ENCODE measurements at places on chromosomes 16 and 17.

DNA sequence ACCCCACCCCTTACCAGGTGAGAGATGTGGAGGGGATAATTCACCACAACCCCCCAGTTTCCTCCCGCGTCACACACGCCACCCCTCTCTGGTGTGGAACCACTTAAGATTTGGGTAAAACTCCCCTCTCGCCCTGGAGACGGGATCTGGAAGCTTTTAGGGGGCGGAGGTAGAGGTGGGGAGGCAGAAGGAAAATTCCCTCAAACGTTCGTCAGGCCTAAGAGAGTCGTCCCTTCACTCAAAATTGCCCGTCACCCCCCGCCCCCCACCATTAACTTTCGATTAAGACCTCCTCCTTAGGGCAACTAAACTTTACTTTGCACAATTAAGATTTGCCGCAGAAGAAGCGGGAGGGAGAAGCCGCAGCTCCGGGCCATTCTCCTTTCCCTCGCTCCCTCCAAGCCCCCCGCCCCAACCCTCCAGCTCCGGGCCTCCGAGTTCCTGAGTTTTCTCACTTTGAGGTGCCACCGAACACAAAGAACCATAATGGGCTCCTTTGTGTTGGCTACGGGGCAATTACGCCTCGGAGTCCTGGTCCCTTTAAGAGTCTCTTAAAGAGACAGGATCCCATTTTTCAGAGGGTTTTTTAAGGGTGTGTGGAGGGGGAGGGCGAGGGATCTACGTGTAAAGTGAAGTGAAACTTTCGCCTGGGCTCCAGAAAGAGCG lies 985 bp upstream of the FZD2 start:
- no peak for DNase-seq

- DNase-seq = no peak
Observed at GRCh38 chr17:52079496-52079895, 79.0 kb downstream of the CA10 start.

GRCh38 chr16:17228048-17228707 lies 242.6 kb downstream of the XYLT1 start:
- no peak for DNase-seq

DNA sequence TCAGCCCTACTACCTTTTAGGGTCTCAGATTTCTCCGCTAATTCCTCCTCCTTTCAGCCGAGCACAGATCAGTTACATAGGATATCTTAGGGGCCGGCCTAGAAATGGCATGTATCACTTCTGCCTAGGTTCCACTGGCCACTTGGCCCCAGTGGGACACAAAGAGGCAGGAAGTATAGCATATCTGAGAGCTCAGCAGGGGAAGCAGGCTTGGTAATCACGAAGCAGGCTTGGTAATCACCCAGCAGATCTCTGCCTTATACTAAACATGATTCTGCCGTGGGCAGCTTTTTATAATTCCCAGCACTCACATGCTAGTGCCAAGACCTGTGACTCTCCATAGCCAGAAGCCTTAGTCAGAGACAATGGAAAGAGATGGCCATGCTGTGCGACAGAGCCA lies 59.6 kb upstream of the CACNG5 start:
- no peak for DNase-seq

GRCh38 chr16:12321311-12321842 lies 344.8 kb downstream of the SNX29 start:
- DNase-seq = peak; percentile 69

DNA sequence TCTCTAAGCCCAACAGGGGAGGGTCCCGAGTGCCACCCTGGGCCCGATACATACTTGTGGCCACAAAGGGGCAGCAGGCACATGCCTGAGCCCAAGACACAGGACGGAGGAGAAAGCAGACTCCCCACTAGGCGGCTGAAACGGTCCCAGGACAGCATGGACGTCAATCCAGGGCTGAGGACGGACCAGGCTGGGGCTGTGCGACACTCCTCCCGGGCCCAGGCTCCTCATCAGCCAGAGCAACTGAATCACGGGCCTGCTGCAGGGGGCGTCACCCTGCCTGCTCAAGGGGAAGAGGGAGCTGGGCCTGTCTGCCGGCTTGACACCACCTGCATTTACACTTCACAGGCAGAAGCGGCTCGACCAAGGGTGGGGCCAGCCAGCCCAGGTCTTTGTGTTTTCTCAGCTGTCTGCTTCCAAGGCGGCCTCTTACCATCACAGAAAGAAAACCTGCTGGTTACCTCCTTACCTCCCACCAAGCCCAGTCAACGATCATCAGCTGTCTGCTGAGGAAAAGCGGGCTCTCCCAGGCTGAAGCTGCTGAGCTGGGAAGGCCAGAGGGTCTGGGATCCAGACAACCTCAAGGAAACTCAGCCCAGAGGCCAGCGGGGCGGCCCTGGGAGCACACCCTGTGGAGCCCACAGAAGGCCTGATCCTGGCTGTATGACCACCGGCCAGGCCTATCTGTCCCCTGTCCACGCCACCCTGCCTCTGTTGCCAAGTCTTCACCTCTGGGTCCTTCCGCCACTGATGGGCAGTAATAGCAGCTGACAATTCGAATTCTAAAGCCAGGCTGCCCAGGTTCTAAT lies 26.4 kb downstream of the KIFC3 start:
- DNase-seq = no peak

DNA sequence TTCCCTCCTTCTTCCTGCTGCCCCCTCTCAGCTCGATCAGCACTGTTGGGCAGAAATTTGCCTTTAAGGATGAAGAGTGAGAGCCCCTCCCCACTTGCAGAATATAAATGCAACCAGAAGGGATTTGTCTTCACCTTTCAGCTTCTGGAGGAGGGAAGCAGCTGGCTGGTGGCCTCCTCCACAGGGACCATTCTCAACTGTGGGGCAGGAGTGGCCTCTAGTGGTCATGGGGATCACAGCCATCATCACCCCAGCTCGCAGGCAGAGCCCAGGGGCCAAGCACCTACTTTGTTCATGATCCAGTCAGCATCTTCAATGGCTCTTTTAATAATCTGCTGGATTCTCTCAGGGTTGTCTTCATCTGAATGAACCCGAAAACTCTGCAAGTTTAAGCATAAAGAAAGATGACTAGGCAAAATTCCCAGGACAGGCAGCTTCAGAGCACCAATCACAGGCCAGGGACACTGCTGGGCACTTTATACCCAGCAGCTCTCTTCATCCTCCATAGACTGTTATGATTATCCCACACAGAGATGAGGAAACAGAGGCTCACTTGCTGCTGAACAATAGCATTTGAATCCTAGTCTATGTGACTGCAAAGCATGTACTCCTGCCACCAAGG lies 13.1 kb downstream of the LYRM9 start:
- peak; percentile 23 for DNase-seq

- no peak for DNase-seq
Observed at GRCh38 chr16:2226245-2226793, 2.9 kb downstream of the E4F1 start.

GRCh38 chr17:62987136-62987535 lies 21.1 kb downstream of the TANC2 start:
- no peak for DNase-seq

DNA sequence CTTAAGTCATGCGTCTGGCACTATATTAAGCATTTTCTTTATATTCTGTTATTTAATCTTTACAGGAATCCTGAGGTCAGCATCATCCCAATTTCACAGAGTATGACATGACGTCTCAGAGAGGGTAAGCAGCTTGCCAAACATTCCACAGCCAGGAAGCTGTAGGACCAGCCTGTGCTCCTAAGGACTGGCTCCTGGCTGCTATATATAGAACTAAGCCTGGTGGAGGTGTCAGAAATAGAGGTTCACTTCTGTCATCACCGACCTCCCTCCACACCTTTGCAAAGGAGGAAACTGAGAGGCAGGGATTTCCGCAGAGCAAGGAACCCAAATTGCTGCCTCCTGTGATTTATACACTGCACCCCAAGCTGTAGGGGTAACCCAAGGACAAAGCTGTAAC lies 37.9 kb upstream of the NDRG4 start:
- DNase-seq = no peak

DNA sequence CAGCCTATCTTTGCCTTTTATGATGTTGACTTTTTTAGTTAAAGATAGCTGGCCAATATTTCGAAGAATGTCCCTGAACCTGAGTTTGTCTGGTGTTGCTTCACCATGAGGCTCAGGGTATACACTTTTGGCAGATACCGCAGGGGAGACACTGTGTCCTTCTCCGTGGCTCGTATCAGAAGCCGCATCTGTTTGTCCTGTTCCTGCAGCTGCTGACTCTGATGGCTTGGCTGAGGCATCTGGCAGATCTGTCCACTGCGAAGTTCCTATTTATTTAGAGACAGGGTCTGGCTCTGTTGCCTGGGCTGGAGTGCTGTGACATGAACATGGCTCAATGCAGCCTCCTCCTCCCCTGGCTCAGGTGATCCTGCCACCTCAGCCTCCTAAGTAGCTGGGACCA lies 93.5 kb downstream of the CRISPLD2 start:
- no peak for DNase-seq

GRCh38 chr17:43852571-43852970 lies 5.6 kb downstream of the CD300LG start:
- no peak for DNase-seq

DNA sequence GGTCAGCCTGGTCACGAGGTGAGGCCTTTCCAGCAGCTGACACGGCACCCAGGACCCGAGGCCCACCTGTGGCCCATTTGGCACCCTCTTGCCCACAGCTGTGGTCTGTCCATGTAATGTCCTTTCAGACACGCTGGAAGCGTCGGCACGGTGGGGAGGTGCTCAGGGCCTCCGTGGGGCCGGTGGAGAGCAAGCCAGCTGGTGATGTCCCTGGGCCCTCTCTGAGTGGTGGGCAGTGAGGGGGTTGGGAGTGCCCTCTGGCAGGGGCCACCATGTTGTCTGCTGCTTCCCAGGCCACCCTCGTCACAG lies 97.3 kb upstream of the ZNF469 start:
- DNase-seq = no peak

DNA sequence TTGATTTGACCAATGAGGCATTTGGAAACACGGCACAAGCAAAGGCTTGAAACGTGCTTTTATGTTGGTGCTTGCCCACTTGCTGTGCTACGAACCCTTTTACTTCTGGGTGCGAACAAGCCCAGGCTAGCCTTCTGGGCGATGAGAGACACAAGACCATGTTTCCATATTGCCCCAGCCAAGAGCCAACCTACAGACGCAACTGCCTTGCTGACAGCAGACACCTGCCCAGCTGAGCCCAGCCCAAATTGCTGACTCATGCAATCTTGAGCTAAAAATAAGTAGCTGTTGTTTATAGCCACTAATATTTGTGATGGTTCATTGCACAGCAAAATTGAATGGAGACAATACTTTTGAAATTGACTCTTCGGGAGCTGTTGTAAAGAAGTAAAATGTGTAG lies 464.5 kb downstream of the WWOX start:
- DNase-seq = peak; percentile 83

DNA sequence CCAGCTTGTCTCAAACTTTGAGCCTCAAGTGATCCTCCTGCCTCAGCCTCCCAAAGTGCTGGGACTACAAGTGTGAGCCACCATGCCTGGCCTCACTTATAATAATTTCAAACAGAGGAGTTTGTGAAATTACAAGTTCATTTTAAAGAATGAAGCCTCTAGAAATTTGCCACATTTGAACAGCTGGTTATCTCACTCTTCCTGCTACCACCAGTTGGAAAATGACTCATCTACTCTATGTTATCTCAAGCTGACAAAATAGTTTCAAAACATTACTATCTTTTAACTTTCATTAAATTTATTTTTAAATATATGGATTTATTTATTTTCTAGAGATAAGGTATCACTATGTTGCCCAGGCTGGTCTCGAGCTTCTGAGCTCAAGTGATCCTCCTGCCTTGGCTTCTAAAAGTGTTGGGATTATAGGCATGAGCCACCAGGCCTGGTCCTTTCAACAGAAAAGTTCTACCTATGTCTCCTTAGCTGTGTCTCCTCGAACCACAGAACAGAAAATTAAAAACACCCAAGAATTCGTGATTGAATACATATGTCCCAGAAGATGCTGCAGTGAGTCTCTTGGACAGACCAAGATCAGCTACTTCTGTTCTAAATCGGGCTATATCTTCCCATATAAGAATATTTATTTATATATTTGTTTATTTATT lies 47.6 kb downstream of the MYH13 start:
- no peak for DNase-seq

DNA sequence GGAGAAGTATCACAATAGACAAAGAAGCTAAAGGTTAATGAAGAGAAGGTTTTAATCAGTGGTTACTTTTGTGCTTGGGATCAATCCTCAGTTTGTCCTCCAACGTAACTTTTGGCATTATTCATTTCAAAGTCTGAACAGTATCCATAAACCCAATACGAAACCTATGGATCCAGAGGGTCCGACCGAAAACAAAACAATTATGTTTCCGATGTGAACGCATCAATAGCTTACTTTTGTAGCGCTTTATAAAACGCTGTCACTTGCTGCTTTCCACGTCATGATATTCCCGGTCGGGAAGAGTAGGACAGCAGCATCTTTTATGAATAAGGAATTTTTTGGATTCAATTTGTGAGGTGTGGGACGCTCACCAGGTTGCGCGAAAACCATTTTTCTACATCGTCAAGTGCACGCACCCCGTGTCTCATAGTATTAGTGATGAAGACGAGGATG lies 383.8 kb downstream of the ZFHX3 start:
- no peak for DNase-seq

DNA sequence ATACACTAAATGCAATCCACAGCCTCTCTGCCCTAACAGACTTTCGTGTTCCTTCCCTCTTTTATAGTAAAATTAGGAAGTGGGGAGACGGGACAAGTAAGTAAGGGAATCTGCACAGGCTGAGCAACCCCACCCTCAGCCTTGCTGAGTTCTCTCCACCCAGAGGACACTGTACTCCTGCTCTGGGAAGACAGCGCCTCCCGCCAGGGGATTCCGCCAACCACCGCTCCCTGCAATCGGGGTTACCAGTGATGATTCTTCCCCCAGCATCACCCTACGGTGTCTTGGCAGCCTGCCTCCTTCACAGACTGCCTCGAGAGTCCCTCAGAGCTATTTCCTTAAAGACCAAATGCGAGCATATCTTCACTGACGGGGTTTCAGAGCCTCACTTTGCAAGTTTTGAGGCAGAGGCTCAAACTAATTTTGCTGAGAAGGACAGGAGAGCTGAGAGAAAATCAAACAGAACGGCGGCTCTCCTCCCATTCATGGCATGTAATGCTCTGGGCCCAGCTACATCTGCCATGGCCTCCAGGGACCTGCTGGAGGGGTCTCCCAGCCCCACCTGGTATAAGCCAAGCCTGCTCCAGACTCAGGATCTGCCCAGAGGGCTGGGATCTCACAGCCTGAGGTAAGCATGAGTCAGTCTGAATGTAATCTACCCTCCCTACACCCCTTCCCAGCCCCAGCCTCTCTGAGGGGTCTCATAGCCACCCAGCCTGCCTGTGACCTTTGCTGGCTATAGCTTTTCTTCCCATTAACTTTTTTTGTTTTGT lies 22.7 kb upstream of the ASGR2 start:
- no peak for DNase-seq

GRCh38 chr17:55210292-55210691 lies 54.5 kb upstream of the HLF start:
- DNase-seq = no peak

DNA sequence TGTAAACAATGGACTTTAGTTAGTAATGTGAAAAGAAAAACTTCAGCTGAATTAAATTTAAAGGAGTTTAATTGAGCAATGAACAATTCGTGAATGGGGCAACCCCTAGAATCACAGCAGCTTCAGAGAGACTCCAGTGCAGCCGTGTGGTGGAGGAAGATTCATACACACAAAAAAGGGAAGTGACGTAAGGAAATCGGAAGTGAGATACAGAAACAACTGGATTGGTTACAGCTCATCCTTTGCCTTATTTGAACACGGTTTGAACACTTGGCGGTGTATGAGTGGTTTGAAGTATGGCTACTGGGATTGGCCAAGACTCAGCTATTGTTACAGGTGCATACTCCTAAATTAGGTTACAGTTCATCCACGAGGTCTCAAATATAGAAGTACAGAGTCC lies 460.4 kb upstream of the ASIC2 start:
- DNase-seq = no peak
